ENCODE measurements at places on chromosomes 7 and 10.

- DNase-seq = no peak
Measured at GRCh38 chr7:55423277-55423711, 58.2 kb downstream of the LANCL2 start.

DNA sequence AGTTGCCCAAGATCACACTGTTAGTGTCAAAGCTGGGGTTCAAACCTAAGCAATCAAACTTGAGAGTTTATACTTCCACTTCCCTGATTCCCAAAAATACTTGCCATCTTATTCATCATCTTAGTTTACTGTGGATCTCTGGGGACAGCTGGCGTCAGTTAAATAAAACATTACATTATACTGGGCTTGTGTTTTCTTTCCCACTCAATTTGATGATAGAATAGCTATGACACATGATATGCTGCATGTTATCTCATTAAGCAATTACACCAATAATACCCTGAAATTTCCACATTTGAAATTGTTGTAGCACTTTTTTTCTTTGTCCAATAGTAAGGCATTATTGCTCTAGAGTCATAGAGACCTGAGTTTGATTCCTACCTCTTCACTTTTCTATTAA is 62.9 kb upstream of the MXI1 start:
- no peak for DNase-seq

GRCh38 chr10:95116869-95117269 is 47.6 kb upstream of the CYP2C8 start:
- no peak for DNase-seq

- no peak for DNase-seq
Measured at GRCh38 chr7:38169847-38170246, 8.2 kb upstream of the STARD3NL start.

- DNase-seq = no peak
Measured at GRCh38 chr10:21511946-21512572, 13.4 kb downstream of the SKIDA1 start.

DNA sequence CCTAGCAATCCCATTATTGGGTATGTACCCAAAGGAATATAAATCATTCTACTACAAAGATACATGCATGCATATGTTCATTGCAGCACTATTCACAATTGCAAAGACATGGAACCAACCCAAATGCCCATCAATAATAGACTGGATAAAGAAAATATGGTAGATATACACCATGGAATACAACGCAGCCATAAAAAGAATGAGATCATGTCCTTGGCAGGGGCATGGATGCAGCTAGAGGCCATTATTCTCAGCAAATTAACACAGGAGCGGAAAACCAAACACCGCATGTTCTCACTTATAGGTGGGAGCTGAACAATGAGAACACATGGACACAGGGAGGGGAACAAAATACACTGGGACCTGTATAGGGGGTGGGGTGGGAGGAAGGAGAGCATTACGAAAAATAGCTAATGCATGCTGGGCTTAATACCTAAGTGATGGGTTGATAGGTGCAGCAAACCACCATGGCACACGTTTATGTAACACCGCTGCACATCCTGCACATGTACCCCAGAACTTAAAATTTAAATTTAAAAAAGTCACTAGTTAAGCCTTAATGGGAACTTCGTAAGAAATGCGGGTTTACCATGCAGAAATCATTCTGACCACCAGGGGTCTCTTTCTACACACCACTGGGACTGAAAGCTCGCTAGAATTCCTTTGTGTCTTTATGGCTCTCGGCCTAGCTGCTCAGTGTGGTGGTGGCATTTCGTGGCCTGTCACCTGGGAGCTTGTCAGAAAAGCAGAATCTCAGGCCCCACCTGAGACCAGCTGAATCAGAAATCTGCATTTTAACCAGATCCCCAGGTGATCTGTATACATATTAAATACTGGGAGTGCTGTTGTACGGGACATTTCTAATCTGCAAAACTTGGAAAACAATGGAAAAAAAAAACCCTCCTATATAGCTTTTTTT is 9.5 kb downstream of the ANKRD1 start:
- peak; percentile 4 for DNase-seq

GRCh38 chr10:109633846-109634245 is 289.5 kb downstream of the XPNPEP1 start:
- DNase-seq = no peak

Data from naive thymus-derived CD8-positive, alpha-beta T cell (primary cell).